GM23338 (cell line): ENCODE measurements at places on chromosomes 5 and 9. TPM values are rescaled to one million over a fixed set of nuclear protein-coding genes. Genes with fewer than 3 reads are reported as not detected.
A peak's percentile ranks its signal among the peaks of the same experiment; 100 is the strongest.

DNA sequence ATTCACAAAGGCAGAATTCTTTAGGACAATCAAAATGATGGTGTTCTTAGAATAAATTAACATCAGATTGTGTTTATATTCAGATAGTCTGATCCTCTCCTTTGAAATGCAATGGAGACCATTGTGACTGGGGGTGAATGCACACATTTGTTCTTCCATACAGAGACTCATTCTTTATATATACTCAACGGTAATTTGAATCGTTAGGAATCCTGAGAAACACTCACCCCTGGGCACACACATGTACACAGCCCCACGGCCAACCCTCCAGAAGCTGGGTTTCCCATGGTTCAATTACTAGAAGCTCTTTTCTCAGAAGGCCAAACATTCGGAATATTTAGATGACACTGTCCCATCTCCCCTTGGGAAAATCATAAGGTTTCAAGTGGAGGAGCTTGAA is 57.5 kb upstream of the EPB41L4B start:
- no peak for DNase-seq

- DNase-seq = no peak
Measured at GRCh38 chr9:104775574-104775936, 11.6 kb downstream of the NIPSNAP3B start.

- DNase-seq = peak; percentile 61
Measured at GRCh38 chr9:14312719-14313377, 1.1 kb downstream of the NFIB start.

GRCh38 chr9:100287186-100287585 is 65.6 kb downstream of the TEX10 start:
- no peak for DNase-seq

DNA sequence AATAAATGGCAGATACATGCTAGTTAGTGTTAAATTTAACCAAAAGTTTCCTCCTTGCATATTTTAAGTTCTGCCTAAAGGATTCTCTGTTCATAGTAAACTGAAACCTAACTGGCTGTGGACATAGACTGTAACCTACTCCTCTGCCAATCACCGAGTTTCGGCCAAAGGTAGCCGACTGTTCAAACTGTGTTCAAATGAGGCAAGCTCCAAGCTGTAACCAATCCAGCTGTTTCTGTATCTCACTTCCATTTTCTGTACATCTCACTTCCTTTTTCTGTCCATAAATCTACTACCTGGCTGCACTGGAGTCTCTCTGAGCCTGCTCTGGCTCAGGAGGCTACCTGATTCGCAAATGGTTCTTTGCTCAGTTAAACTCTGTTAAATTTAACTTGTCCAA is 44.1 kb downstream of the KCNV2 start:
- DNase-seq = no peak

DNA sequence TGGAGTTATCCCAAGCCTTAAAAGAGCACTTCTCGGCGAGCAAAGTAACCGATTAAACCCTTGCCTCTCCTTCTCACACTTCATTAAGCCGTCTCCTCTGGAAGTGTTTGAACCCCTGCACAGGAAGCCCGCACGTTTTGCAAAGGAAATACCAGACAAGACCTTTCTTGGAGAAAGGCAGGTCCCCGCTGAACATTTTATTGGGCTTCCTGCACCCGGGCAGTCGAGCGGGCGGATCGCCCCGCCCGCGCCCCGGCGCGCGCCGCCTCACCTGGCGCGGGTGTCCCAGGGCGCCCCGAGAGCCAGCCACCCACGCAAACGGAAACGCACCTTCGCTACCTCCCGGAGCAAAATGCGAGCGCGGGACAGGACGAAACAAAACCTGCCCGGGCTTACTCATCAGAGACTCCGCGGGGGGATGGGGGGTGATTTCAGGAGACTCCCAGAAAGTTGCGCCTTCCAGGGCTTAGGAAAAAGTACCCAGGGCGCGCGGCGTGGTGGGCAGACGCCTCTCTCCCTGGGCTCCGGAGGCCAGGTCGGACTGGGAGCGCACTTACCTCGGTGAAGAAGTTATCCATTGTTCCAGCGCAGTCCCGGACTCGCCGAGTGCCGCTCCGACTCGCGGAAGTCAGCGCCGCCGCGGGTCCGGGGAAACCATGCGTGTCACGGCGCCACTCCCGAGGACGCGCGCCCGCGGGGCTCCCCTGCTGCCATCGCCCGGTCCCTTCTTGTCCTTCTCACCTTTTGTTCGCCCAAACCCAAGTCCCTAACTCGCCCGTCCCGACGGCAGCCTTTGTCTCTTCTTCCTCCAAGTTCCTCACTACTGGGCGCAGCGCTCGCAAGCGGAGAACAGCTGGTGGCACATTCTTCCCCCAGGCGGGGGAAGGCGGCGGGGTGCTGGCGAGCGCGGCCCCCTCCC is 598 bp downstream of the MYO10 start:
- DNase-seq = peak; percentile 79

DNA sequence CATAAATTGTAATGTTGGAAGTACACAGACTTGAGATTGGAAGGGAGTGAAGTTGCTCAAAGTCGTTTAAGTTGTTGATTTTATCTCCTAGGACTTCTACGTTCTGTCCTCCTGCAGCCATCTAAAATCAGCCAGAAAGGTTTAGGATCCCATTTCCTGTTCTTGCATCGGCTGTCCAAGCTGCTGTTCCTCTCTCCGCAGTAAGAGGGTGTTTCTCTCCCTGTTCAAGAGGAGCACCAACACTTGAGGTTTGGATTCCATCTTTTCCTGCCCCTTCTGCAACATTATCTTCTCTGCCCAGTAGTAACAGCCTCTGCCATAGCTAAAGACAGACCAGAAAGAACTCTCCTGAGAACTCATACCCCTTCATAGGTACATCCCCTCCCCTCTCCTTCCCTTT is 373.4 kb downstream of the GADD45G start:
- peak; percentile 61 for DNase-seq

GRCh38 chr5:53575831-53576230 is 15.4 kb downstream of the NDUFS4 start:
- no peak for DNase-seq

GRCh38 chr9:87855061-87855460 is 27.6 kb upstream of the SPATA31E1 start:
- no peak for DNase-seq

FOXD4L5 gene
- total RNA-seq = not detected in 2 replicates

EHMT1 gene
- 160 and 177 TPM in 2 replicates for total RNA-seq

- DNase-seq = no peak
Measured at GRCh38 chr5:148403344-148403743, 19.6 kb downstream of the FBXO38 start.

DNA sequence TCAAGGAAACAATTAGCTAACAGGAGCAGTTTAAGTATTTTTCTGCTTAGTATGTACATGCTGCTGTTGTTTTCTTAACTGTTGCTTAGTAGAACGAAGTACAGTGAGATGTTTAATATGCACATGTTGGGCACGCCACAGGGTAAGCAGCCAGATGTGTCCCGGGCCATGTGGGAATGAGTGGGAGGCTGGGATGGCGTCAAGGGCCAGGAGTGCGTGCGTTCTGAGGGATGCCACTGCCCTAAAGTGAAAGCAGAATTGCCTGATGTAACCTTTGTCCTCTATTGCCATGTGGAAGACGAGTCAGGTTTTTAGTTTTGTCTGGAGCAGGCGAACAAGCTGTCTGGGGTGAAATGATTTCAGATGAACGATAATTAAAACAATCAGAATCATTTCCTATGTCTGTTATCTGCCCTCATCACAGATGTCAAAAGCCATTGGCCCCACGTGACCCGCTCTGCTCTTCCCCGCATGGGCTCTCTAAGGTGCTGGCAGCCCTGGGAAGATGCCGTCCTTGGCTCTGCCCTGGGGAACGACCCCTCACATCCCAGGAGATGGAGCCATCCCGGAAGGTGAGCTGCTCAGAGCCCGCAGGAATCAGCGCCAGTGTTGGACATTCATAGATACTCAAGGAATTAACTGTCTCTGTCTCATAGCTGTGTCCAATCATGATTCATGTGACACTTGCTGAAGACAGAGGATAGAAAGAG is 356.6 kb upstream of the IRX4 start:
- no peak for DNase-seq

CTNNAL1 gene
- 63.0 and 94.3 TPM in 2 replicates for total RNA-seq

- DNase-seq = no peak
Measured at GRCh38 chr9:99160173-99160572, 55.3 kb downstream of the TGFBR1 start.

DDX4 gene
- total RNA-seq = 0.83 TPM in 1 of 2 replicates, not detected in the other

SOX30 gene
- 1.3 and 1.4 TPM in 2 replicates for total RNA-seq

MOB3B gene
- 12.1 and 12.4 TPM in 2 replicates for total RNA-seq

GFI1B gene
- 0.38 and 1.0 TPM in 2 replicates for total RNA-seq

C1QTNF3 gene
- 0.97 and 1.7 TPM in 2 replicates for total RNA-seq

- peak; percentile 26 for DNase-seq
Measured at GRCh38 chr9:16252616-16253015, 617.9 kb downstream of the BNC2 start.

- DNase-seq = no peak
Measured at GRCh38 chr5:3609120-3609681, 13.6 kb downstream of the IRX1 start.

TLX3 gene
- 0.83 TPM in 1 of 2 replicates, not detected in the other for total RNA-seq

- no peak for DNase-seq
Measured at GRCh38 chr9:71079451-71079850, 42.0 kb downstream of the TRPM3 start.

- no peak for DNase-seq
Measured at GRCh38 chr9:116059466-116059865, 94.1 kb upstream of the PAPPA start.

DNA sequence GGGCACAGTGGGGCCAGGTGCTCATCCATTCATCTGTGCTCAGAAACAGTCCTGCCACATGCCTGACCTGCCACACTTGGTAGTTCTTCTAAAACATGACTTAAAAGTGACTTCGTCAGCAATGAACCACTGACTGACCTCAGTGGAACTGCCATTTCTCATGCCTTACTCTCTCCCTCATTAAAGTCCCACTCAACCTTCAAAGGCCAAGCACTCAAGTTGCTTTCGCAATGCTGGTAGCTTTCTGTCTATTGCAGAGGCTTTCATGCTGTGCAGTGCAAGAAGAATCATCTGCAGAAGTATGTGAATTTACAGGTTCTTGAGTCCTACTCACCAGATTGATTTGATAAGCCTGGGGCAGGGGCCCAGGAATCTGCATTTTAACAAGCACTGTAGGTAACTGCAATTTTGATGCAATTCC is 23.9 kb downstream of the B4GALT1 start:
- no peak for DNase-seq

GRCh38 chr5:90602681-90603080 is 44.1 kb downstream of the ADGRV1 start:
- DNase-seq = no peak

LYRM7 gene
- total RNA-seq = 11.3 and 38.4 TPM in 2 replicates

STPG3 gene
- total RNA-seq = not detected in 2 replicates

GRCh38 chr9:120474591-120475243 is 105.2 kb downstream of the CDK5RAP2 start:
- no peak for DNase-seq

DNA sequence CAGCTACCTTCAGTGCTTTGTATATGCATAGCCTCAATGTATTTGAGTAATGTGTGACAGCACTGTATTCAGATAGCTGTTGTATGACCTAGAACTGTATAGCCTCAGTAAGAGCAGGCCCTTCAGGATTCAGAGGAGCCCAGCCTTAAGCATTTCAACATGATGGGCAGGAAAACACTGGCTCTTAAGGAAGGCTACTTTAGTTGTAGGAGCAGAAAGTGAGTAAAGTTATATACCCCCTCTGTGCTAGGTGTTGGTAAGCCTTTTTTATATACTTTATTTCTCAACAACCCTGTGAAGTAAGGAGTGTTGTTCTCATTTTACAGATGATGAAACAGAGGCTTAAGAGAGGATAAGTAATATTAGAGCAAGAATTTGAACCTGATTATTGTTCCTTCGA is 1.5 kb upstream of the GPR21 start:
- DNase-seq = no peak

DNA sequence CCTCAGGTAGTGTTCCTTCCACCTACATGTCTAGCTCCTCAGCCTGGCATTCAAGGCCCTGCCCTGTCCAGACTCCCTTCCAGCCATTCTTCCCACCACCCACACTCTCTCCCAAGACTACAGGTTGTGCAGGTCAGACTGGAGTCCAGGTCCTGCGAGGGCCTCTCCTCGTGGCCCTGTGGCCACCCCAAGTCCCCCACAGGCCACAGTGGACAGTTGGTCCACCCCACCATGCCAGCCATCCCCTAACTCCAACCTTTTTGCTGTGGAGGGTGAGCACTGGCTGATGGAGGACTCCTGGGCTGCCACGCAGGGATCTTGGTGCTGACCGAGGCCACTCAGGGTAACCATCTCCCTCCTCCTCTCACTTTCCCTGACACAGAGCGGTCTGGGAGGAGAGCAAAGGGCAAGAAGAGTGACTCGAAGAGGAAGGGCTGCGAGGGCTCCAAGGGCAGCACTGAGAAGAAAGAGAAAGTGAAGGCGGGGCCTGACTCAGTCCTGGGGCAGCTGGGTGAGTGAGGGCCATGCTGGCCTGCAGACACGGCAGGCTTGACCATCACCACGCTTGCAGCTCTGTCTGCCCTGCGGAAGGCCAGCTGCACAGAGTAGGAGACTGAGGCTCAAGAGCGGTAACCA is 51.0 kb downstream of the JADE2 start:
- no peak for DNase-seq
